Hematopoietic multipotent progenitor cell treated with erythropoietin and hydrocortisone succinate and interleukin-3 and kit ligand, for 4 days (in vitro differentiated cells): ENCODE measurements at places on chromosomes 4 and X.
A peak's percentile ranks its signal among the peaks of the same experiment; 100 is the strongest.

- peak; percentile 50 for DNase-seq
These were observed 29.5 kb downstream of the EGFL6 start for GRCh38 chrX:13598877-13599276.

GRCh38 chrX:147376601-147377422 lies 534.9 kb upstream of the FMR1 start:
- no peak for DNase-seq

DNA sequence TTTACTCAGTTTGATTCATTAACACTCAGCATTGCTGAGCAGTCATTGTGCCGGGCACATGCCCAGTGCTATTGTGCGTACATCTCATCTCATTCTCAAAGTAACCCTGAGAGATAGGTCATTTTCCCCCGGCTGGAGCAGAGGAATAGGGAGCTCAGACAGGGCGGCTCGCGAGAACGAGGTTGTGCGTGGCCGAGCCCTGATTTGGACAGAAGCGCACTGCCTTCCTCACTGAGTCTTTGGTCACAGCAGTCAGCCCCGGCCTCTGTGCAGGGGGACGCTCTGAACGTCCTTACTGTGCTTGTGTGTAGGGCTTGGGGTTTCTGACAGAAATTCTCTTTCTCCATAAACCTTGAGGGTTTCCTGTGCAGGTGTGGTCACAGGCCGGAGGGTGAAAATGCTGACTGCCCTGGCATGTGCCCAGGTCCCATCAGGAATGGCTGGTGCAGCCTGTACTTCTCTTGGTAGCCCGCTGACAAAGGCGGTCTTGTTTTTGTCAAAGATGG lies 39.5 kb downstream of the NOP14 start:
- DNase-seq = no peak

GRCh38 chr4:26360864-26361263 lies 40.0 kb downstream of the RBPJ start:
- DNase-seq = no peak

- DNase-seq = no peak
These were observed 466.1 kb downstream of the ADGRL3 start for GRCh38 chr4:61666244-61666643.
